ENCODE measurements at places on chromosomes 3 and 15.

DNA sequence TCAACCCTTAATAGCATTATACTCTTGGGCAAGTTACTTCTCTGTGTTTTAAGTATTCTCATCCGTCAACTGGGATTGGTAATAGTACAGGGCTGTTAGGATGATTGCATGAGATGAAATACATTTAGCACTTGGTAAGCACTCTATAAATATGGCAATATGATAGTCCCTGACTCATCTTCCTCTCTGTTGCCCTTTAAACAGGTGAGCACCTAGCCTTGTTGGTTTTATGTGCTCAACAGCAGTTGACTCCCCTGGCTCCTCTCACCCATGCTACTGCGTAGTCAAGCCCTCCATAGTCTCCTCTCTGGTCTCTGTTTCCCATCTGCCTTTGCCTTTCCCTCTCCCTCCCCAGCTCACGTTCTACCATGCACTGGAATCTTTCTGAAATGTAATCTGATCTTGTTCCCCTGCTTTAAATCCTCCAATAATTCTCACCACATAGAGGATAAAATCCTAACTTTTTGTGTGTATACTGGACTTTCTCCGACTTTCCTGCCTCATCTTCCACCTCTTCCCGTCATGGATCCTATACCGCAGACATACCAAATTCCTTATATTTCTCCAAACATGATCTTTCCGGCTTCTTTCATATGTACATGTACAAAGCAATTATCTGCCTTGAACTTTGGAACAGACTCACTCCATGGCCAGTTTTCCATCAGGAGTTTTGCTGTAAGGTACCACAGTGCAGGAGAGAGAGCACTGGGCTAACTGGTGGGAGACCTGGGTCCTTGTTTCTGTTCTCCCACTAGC, 42.3 kb downstream of the FSD2 start:
- DNase-seq: no peak

- DNase-seq: no peak
These were observed 46.7 kb downstream of the THBS1 start for GRCh38 chr15:39627451-39628143.

DNA sequence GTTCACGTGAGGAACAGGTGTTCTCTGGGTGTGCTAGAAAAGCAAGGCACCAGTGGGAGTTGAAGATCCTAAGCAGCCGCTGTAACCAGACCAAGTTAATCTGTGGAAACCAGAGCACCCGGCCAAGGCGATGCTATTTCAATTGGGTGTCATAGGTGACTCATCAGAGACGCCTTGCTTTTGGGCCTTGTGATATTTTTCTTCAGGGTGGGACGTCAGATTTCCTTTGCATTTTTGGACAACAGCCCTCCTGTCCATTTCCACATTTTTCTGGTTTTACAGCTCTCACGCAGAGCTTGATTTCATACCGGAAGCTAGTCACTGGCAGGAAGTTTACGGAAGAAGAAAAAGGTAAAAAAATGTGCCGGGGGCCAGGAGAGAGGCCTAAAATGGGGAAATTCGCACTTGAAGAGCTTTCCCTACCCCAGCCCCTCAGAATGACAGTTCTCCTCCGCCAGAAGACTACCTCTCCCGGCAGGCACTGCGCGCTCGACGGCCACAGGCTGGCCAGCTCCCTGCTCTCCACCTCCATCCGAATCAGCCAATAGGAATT, 471 bp upstream of the KBTBD8 start:
- peak; percentile 26 for DNase-seq

GRCh38 chr3:133460809-133461208, 61.0 kb downstream of the BFSP2 start:
- peak; percentile 18 for DNase-seq

DNA sequence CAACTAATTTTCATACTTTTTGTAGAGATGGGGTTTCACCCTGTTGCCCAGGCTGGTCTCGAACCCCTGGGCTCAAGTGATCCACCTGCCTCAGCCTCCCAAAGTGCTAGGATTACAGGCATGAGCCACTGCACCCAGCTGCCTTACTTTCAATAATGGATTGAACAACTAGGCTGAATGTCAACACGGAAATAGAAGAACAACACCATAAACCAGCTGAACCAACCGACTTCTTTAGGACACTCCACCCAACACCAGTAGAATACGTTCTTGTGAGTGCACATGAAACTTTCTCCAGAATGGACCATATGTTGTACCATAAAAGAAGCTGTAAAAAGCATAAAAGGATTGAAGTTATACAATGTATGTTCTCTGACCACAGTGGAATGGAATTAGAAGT, 42.9 kb downstream of the GXYLT2 start:
- DNase-seq: no peak
